ENCODE measurements at places on chromosomes 5 and 9.
A peak's percentile ranks its signal among the peaks of the same experiment; 100 is the strongest.

DNA sequence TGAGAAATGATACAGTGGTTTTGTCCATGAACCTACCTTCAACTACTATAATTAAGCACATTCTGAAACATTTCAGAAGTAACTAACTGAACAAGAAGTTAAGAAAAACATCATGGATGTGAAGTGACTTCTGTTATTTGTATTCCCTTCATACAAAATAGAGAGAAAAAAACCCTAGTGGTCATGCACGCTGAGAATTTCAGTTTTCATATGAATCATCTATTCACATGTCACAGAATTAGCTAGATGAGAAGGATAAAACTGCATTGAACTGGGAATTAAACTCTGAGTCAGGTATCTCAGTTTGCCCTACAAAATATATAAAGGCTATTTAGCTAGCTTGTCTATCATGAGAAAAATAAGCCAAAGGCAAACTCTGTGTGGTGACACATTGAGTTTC lies 451.8 kb upstream of the FTMT start:
- DNase-seq: peak; percentile 15

DNA sequence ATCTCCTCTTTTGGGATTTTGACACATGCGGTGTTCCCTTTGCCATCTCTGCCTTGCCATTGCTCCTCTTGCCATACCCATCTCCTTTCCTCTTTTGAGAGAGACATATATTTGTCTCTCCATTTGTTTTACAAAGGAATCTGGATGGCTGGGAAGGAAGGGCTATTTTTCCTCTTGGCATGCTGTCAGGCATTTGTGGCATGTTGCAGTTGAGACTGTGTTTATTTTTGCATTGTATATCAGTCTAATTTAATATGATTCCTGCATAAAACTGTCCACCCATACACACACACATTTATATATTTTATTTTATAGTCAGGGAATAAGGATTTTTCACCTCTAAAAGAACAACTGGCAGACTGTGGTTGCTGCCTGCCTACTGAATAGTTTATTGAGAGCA lies 1105.8 kb upstream of the SEMA6A start:
- DNase-seq: no peak

- no peak for DNase-seq
Observed at GRCh38 chr5:176535664-176536131, 1.5 kb downstream of the RNF44 start.

- no peak for DNase-seq
Observed at GRCh38 chr9:69090140-69090750, 54.7 kb downstream of the FXN start.

- DNase-seq: no peak
Observed at GRCh38 chr5:6201631-6202030, 176.7 kb downstream of the MED10 start.

GRCh38 chr5:168301593-168302390 lies 10.3 kb downstream of the WWC1 start:
- no peak for DNase-seq

DNA sequence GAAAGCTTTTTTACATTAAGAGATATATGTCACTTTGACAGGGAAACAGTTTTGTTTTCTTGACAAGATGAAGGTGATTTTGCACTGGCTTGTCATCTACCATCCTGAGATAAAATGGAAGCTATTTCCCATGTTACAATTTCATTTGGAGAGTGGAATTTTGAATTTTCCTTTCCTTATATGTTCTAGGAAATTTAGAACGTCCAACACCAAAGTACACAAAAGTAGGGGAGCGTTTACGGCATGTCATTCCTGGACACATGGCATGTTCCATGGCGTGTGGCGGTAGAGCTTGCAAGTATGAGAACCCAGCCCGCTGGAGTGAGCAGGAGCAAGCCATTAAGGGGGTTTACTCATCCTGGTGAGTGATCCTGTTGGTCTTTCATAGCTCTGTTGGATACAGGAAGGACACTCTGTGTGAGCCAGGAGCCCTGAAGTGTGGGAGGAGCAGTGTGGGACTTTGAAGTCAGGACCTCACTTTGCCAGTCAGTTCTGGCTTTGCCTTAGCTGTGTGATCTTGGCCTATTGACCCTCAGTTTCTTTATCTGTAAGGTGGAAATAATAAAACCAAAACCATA lies 887 bp downstream of the PTPDC1 start:
- no peak for DNase-seq

DNA sequence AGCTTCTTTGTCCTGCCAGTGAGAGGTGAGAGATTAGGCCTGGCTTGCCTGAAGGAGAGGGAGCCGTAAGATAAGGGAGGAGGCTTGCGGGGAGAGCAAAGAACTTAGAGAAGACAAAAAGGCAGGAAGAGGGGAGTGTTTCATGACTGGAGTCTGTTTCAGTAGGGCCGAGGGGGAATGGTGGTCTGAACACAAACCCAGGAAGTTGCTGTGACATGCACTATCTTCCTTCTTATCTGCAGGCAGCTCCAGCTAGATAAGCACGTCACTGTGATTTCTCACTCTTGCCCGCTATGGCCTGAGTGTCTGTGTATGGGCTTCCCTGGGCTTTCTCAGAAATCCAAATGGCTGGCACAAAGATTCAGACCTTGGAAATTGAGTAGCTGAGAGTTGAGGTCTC lies 307.5 kb upstream of the CLINT1 start:
- no peak for DNase-seq

- DNase-seq: no peak
Observed at GRCh38 chr9:132171702-132172101, 9.8 kb downstream of the NTNG2 start.

DNA sequence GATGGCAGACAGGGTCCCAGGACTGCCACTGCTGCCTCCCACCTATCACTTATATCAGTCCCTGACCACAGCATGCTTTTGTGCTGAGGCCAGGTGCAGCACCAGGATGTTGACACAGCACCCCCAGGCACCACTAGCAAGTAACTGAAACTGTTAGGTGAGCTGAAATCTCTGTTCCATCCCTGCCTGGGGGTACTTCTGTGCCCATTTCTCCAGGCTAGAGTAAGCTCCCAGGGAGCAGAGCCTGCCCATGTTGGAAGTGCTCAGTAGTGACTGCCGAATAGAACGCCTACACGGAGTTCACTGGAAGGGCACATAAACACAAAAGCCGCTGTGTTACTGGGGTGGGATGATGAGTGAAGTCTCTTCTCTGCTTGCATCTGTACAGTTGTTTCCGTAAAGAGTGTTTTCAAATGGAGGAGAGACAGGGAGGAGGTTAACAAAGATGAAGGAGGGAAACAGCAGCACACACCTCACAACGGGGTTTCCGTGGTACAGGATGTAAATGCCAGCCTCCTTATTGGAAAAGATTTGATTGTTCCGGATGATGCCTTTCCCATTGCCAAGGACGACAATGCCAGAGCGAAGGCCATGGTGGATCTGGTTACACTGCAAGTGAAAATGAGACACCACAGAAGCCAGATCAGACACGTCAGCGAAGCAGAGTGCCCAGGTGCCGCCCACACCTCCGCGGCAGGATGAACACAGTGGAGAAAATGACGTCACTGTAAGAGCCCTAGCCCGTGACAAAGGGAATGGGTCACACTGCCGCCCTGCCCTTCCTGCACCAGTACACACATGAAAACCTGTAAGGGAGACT lies 43.1 kb downstream of the POLR1E start:
- DNase-seq: peak; percentile 73

DNA sequence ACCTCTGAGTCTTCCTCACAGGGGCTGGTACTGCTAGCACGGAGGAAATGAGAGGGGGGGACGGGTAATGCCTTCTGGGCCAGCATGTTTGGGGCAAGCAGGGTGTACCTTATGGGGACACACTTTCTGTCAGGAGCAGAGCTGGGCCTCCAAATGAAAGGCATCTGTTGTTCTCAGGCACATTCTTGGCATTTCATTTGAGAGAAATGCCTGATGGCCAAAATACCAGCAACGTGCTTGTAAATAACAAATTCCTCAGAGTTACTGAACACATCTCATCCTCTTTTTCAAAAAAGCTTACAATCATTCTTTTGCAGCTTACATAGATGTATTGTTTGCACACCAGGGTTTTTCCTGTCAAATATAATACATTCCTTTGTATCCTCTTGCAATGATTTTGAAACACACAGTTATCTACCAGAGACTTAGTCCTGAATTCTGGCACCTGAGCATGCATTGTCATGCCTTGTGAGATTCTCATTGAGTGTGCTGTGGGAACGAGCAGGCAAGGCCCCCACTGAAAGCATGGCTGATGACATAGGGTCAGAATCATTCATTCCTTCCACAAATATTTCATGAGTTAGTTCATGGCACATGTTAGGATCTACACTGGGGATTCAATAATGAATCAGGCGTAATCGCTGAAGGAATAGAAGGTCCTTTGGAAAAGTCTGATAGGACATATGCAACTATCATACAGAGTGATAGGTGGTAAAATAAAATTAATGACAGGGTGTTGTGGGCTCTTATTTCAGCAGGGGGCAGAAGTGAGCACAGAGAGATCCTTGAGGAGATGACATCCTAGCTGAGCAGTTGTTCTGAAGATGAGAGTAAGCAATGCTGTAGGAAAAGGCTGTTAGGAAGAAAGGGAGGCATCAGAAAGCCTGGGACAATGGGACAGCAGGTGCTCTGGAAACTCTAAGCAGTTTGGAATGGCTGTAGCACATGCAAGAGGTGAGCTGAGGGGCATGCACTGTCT lies 260.9 kb upstream of the TUT7 start:
- DNase-seq: no peak

DNA sequence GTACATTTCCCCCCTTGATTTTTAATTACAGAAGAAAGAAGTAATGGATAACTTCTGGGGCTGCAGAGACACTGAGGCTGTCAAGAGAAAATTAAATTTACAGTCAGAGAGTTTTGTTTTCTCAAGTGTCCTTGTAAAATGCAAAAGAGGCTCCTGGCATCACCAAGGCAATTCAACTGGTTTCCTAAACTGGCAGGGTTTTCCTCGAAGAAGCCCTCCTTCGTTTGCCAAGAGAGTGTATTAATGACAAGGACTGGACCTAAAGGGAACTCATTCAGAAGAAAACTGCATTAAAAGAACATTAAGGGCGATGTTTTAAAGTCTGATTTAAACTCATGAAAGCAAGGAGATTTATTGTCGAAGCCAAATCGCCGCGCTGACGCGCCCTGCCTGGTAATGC lies 476.9 kb downstream of the ZSWIM6 start:
- no peak for DNase-seq

GRCh38 chr5:140261403-140262171 lies 41.3 kb downstream of the PFDN1 start:
- no peak for DNase-seq

DNA sequence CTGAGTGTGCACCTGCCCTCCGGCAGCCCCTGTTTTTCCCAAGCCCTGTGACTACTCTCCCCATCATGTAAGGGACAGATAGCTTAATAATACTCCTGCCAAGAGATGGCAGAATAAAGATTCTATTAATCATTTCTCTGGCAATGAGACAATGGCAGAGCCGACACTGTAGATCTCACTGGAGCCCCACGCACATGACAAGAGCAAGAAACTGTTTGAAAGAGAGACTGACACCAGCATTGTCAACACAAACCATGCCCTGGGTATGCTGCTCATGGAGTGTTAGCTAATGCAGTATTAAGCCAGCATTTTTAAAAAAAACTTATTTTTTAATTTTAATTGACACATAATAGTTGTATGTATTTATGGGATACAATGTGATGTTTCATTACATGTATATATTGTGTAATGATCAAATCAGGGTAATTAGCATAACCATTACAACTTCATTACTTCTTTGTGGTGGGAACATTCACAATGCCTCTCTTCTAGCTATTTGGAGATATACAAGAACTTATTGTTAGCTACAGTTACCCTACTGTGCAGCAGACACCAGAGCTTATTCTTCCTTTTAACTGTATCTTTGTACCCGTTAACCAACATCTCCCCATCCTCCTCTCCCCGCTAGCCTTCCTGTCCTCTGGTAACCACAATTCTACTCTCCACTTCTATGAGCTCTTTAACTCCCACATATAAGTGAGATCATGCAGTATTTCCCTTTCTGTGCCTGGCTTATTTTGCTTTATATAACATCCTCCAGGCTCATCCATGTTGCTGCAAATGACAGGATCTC lies 31.5 kb upstream of the SEMA4D start:
- DNase-seq: no peak

GRCh38 chr9:35272989-35273388 lies 111.2 kb downstream of the UNC13B start:
- no peak for DNase-seq

GRCh38 chr5:158725297-158725851 lies 374.3 kb downstream of the EBF1 start:
- DNase-seq: no peak

DNA sequence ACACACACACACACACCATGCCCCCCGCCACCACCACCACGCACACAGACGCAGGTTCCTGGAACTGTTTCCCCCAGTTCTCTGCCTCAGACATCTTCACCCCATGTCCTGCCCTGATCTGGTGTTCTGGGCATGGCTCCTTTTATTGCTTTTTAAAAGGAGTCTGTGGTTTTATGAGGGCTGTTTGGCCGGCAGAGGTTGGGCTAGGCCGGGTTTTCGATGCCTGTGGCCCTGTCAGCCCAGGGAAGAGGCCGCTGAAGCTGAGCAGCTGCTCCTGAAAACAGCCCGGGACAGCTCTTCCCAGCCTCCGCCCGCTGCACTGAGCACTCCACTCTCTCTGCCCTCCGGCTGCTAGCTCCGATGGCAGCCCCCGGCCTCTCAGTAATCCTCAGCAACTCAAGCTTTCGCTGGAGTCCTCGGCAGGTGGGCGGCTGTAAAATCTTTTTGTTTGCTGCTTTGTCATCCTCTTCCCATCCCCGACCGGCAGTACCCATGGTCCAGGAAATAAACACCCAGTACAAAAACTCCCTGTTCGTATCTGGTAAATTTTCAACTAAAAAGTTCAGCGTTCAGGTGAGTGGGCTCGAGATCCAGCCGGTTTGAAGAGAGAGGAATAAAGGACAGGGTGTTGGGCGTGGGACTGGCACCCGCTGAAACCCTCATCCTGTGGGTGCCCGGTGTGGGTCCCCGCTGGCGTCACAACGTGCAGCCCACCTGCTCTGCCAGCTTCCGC lies 103.0 kb upstream of the ERCC6L2 start:
- no peak for DNase-seq
